EH (cell line): ENCODE measurements at places on chromosomes 6 and 20.

DNA sequence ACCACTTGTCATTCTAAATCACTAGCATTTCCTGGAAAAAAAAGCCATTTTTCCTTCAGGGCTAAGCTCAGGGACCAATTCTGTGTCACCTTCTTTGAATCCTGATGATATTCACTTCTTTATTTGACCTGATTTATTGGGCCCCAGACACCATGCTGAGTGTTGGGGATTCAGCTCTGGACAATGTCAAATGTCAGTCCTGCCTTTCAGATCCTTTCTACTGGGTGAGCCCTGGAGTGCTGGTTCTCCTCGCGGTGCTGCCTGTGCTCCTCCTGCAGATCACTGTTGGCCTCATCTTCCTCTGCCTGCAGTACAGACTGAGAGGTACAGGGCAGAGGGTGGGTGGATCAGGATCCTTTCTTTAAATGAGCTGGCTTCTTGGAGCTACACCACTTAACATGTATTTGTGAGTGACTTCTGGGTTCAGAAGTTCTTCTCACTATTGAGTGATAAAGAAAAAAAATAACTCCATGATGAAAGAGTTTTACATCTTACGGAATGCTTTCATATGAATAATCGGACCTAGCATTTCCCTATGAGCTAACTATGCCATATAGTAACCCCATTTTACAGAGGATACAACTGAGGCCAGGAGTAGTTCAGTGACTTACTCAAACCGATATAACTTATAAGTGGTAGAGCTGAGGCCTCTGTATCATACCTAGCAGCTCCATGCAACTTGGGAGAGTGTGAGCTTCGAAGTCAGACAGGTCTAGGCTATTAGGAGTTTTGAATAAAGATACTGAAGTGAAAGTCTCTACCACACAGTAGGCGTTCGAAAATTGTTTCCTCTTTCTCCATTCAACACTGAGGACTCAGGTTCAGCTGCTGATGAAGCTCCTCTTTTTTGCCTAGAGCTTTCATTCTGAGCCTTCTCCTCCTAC is 9.3 kb downstream of the MOG start:
- no peak for DNase-seq

DNA sequence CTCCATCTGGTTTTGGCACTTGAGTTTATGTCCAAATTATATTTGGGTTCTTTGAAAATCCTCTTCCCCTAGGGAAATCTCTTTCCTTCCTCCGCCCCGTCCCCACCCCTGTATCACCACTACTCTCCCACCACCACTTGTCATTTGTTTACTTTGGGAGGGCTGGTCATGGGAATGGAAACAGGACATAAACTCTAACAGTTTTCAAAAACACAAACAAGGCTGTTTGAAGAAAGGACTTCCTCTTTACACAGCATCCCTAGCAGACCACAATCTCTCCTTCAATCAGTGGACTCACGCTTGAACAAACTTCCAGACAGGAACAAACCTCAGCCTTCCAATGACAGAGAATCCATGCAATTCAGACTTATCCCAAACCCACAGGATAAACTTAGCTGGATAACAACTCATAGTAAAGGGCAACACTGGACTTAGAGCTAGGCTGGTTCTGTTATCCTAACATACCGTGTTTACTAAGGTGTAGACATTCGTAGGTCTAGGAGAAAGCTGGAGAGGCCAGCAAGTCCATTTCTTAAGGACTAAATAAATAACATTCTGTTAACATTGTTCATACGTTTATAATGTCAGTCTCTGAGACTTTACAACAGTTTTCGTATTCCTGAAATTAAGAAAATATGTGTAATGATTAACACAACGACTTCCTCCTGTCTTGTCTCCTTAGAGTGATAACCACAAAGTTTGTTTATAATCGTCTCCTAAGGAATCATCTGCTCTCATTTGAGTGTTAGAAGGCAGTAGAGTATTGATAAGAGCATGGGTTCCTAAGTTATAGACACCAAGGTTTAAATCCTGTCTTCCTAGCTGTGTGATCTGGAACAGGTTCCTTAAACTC is 44.1 kb upstream of the CTAGE9 start:
- DNase-seq = peak; percentile 83

DNA sequence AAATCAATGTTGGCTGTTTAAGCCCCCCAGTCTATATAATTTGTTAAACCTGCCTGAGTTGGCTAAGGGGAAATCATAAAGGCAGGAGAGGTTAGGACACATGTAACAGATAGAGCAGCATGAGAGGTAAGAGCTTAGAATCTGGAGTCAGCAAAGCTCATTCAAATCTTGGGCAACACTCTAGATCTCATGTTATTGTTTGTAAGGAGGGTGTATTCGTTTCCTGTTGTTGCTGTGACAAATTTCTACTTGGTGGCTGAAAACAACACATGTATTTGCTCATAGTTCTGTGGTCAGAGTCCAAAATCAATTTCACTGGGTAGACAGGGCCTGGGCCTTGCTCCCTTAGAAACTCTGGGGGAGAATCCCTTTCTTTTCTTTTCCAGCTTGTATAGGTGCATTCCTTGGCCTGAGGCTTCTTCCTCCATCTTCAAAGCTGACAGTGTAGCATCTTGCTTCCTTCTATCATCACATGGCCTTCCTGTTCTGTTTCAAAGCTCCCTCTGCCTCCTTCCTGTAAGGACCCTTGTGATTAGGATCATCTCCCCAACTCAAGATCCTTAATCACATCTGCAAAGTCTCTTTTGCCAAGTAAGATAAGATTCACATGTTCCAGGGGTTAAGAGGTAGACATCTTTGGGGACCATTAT is 4.4 kb downstream of the LY86 start:
- DNase-seq = no peak

GRCh38 chr6:41013466-41014153 is 25.4 kb downstream of the UNC5CL start:
- DNase-seq = no peak

- DNase-seq = no peak
Observed at GRCh38 chr6:167848783-167849182, 22.1 kb downstream of the AFDN start.

GRCh38 chr6:109253366-109253765 is 128.9 kb downstream of the CD164 start:
- peak; percentile 11 for DNase-seq

- no peak for DNase-seq
Observed at GRCh38 chr6:1722801-1723200, 113.1 kb downstream of the FOXC1 start.

- DNase-seq = no peak
Observed at GRCh38 chr20:13041574-13042457, 33.0 kb downstream of the SPTLC3 start.

GRCh38 chr6:41371992-41372831 is 36.8 kb downstream of the NCR2 start:
- DNase-seq = peak; percentile 41

DNA sequence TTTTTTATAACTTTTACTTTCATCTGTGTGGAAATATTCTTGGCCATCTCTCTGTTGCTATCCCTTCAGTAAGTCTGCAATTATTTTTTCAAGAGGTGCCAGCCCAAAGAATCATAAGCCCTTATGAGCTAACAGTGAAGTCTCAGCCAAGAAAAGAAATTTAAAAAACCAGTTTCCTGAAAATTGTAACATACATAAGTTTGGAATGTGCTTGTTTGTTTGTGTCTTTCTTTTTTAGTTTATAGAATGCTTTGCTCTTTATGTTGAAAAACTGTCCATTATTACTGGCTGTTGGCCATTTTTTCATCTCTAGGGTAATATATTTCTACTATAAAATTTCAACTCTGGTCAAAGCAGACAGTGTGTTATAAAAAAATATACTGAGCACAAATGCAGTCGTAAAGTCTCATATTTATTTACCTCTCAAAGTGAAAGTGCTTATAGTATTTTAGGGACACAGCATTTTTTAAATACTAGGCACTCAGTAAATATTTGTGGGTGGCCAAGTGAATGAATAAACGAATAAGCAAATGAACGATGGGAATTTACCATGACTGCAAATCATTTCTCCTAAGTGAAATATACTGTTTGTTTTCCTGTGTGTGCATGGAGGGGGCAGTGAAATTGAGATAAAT is 659.7 kb downstream of the KIF16B start:
- DNase-seq = no peak

DNA sequence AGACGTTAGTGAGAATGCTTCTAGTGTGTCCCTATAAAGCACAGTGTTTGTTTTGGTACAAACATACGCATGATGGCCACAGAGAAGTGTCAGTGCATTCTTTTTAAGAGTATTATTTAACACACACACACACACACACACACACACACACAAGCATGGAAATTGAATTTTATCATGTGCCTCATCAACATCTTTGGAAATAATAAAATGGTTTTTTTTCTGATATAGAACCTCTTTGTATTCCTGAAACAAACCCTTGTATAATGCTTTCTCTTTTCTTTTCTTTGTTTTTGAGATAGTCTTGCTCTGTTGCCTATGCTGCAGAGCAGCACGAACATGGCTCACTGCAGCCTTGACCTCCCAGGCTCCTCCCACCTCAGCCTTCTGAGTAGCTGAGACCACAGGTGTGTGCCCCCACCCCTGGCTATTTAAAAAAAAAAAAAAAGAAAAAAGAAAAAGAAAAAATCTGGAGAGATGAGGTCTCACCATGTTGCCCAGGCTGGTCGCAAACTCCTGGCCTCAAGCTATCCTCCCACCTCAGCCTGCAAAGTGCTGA is 116.2 kb upstream of the SYNDIG1 start:
- no peak for DNase-seq

DNA sequence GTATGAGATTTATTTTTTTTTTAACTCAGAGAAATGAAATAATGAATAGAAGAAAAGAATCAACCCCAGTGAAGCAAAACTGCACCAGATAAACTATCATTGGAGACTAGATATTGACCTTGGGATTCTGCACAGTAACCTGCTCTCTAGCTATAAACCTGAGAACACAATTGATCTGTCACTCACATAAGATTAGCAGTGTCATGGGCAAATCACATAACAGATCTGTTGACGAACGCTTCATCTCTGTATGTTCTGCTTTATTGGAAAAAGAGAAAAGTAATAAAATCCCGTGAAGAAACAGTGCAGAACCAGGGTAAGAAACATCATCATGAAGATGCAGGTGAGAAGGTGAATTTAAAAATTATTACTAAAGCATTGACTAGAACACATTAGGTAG is 52.8 kb upstream of the RGS17 start:
- DNase-seq = no peak

GRCh38 chr6:111558690-111559187 is 46.9 kb downstream of the TRAF3IP2 start:
- DNase-seq = no peak

DNA sequence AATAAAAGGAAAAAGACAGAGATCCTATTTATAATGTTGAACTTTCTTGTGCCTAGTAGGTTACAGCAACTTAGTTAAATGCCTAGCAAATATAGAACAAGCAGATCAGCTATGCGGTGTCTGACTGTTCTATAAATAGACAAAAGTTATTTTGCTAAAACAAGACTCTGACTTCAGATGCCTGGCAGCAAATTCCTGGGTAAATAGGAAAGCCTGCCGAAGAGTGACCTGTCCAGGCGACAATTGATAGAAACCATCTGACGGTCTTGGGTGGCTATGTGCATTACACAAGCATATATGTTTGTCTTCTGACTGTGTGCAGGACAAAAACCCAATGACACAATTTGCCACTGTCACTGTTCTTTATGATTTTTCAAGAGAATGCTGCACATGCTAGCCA is 38.0 kb upstream of the PDE10A start:
- no peak for DNase-seq

DNA sequence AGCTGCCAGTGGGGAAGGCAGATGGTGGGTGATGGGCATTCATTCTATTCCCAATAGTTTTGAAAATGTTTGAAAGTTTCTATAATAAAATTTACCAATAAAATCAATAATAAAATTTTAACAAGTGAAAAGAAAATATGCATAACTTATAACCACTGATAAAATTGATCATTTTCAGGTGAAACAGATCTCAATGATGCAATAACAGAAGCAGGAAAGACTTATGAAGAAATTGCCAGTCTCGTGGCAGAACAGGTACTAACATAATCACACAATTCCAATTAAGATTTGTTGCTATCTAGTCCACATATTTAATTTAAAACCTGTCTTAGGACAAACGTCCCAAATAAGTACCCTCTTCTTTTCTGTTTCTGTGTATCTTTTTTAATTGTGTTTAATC is 45.9 kb upstream of the SYNJ2 start:
- no peak for DNase-seq

DNA sequence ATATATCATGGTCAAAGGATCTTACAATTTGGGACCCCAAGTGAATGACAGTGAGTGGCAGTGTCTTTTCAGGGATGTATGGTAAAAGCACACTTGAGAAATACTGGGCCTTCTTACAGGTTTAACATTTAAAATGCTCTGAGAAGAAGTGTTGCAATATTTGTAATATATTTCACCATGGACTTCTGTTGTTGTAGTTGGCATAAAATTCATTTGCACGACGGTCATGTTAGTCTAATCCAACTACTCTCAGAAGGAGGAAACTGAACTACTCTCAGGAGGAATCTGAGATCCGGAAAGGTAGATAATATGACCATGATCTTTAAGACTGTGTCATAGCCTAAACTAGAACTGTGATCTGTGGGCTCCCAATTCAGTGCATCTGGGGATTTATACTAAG is 700.1 kb downstream of the HDGFL1 start:
- DNase-seq = no peak

DNA sequence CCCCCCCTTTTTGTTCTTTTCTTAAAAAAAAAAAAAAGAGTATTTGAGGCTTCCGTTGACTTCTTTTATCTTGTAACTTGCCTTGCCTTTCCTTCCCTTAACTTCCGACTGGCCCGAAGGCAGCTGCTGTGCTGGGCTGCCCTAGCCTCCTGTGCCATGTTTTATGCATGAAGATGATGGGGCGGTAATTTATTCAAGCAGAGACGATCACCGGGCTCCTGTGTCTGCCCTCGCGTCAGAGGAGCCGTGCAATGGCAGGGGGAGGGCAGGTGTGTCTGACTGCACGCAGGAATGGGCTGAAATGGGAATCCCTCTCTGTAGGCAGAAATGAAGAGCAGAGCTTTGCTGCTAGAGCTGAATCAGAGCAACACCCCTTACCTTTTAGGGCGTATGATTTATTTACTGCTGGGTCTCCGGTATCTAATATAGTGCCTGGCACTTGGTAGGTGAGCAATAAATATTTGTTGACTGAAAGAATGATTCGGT is 106.3 kb upstream of the RIPOR2 start:
- no peak for DNase-seq

- peak; percentile 64 for DNase-seq
Observed at GRCh38 chr6:25022140-25022553, 86.4 kb upstream of the RIPOR2 start.

DNA sequence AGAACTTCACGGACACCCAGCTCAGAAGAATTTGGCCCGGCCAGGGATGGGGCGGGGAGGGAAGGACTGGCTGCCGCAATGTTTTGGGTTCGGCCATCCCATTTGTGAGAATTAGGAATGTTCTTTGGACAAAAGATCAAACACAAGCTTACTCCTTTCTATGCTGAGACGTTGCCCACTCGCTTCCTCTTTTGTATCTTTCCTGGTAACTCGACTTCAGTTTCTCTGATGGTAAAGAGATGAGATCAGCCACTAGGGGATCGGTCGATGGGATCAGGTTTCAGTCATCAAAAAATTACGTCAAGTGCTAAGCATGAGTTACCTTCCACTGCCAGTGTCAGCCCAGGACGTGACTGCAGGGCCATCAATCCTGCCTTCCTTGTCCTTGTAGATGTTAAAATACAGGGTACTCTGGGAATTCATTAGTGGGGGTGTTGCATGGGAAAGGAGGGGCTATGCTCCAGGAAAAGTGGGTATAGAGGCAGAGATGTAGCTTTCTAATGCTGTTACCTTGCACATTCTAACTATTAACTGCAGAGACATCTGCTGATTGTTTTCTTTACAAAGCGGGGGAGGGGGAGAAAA is 190.2 kb downstream of the TSHZ2 start:
- peak; percentile 41 for DNase-seq
